ENCODE measurements at places on chromosomes 4 and X.

GRCh38 chr4:114599903-114600552, 1.4 kb downstream of the UGT8 start:
- peak; percentile 17 for DNase-seq

DNA sequence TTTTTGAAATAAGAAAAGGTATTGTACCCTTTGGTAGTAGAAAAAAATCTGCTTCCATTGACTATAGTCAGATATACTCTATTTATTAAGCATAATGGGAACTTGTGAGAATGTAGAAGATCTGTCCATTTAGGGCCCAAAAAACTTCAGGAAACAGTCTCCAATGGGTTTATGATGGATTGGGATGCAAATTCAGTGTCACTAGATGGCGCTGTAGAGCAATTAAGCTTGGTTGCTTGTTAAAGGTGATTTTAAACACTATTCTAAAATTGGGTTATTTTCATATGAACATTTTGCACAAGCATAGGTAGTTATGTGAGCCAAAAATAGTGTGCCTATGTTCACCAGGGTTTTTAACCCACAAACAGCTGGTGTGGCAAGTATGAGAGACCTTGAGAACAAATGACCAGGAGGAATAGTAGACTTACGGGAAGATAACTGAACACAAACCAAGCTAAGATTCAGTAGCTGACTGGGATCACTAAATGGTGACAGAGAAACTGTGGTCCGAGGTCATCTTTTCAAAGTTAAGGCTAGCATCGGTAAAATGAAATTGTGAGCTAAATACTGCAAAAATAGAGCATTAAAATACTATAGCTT, 80.3 kb upstream of the LSM6 start:
- DNase-seq = peak; percentile 30

DNA sequence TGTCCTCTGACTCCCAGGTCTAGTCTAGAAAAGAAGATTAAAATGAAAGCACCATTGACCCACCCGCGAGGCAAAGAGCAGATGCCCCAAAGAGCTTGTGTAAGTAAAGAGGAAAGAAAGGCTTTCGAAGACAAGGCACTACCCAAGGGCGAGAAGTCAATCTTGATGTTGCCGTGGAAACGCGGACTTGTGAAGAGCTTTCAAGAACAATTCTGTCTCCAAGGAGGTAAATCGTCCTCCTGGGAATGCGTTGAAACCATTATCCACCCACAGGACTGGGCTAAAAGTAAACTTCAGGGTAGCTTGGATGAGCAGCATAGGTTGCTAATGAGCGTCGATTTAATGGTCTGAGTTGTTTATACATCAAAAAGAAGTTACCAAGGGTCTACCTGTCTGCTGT, 189.3 kb downstream of the DHRSX start:
- DNase-seq = no peak

DNA sequence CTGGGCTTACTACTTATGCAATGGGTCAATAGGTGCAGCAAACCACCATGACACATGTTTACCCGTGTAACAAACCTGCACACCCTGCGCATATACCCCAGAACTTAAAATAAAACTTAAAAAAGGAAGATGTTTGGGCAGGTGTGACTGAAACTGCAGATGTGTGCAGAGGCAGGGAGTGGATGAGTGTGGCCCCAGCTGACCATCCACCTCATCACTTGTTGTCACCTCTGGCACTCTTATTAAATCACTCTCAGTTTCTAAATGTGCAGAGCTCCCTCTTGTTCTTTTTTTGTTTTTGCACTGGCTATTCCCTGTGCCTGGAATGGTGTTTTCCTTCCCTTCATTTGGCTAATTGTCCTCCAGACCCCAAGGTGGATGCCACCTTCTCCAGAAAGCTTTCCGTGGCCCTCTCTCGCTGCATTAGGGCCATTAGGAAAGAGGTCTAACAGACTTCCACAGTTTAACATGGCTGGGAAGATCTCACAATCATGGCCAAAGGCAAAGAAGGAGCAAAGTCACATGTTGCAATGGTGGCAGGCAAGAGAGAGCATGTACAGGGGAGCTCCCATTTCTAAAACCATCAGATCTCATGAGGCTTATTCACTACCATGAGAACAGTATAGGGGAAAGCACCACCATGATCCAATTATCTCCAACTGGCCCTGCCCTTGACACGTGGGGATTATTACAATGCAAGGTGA, 58.5 kb downstream of the SLC2A9 start:
- no peak for DNase-seq

DNA sequence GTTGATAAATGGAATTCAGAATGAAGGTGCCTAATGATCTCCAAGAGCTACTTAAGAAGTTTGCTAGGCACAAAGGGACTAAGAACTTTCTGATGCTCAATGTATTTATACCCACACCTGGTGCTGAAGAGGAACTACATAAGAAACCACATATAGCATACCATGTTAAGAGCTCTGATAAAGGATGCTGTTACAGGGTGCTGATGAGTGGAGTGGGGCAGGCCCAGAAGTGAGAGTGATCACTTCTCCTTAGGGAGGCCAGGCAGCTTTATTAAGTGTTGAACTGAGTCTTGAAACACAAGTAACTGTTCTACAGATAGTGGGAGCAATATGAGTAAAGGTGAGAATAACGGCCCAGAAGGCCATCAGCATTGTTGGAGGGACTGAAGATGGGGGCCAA, 68.3 kb upstream of the CHRDL1 start:
- no peak for DNase-seq

GRCh38 chr4:106358899-106359298, 9.7 kb downstream of the GIMD1 start:
- no peak for DNase-seq

DNA sequence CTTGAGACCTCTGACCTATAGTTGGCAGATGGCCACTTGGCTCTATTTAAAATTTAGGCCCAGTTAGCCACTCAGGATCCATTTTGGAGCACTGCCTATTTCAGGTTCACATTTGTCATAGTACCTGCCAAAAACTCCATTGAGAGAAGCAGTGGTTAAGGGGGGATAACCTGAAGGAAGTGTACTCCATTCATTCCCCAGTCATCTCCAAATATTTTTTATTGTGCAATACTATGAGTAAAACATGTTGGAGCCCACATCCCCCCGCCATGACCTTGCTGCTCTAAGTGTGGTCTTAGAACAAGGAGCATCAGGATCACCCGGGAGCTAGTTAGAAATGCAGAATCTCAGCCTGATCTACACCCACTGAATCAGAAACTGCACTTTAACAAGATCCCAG, 21.1 kb downstream of the PLP1 start:
- DNase-seq = no peak

DNA sequence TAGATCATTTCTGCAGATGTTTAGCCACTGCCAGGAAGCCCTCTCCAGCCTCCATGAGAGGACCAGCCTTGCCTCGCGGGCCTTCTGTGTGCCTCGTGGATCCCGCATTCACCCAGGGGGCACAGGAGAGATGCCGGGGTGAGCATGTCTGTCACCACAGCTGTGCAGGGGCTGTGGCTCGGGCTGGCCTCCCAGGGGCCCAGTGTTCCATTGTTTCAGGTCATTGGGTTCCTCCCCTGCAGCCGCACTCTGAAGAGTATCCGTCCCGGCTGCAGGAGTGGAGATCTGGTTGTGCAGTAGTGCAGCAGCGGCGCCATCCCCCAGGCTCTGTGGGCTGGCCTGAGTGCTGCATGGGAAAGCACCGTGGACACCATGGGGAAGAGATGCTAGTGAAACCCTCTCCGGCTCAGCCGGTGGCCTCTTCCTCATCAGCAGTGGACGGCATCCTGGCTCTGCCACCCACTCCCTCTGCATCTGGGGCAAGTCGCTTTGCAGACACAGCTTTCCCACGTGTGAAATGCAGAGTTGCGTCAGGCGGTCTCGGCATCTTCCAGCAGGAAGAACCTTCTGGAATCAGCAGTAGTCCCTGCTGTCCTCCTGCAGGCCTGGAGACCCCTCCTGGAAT, 29.1 kb downstream of the TBC1D14 start:
- no peak for DNase-seq

GRCh38 chrX:40149286-40150175, 51.8 kb upstream of the BCOR start:
- no peak for DNase-seq

DNA sequence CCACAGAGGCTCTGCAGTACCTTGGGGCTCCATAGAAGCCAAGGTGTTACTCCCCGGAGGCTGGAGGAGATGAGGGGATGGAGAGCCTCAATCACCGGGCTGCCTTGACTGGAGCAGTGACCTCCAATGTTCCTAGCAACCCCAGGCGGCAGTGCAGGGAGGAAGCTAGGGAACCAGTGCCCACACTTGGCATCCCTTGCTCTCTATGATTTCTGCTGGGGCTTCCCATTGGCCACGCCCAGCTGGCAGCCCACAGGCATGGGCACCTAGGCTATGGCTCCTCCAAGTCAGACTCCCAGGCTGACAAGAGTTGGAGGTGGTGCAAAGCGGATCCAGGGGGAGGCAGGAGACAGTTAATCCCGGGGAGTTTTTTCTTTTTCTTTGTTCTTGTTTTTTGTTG, 229.7 kb downstream of the EVC2 start:
- DNase-seq = no peak

DNA sequence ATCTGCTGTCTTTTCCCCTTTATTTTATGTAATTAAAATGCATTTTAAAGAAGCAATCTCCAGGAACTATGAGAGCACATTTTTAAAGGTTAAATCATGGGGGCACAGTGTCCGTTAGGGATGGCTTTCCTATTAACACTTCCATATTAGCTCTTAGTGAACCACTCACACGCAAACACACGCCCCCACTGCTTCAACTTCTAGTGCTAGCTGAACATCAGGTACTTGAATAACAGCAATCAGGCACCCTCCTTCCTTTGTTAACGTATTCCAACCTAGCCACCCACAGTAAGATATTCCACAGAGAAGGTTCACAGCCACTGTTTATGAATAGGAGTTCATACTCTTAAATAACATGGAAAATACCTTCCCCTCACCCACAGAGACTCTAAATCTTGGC, 9.3 kb downstream of the TMEM255A start:
- no peak for DNase-seq

DNA sequence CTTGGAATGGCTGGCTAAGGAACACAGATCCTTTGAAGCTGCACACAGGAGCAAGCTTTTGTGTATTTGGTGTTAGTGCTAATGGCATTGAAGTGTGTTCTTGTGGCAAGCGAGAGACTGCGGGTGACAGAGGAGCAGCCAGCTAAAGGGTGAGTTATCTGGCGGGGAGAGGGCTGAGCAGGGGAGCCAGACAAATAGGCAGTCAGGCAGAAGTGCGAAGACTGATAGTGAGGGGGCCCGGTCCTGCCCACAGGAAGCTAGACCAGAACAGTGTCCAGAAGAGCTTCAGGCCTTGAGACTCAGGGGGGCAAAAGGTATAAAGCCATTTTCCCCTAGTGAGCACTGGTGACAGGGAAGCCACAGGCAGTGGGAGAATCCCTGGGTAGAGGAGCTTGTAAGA, 49.6 kb upstream of the MAMLD1 start:
- no peak for DNase-seq

- DNase-seq = no peak
Measured at GRCh38 chr4:1763550-1764080, 29.5 kb upstream of the FGFR3 start.

GRCh38 chr4:87141428-87141827, 79.0 kb downstream of the KLHL8 start:
- DNase-seq = no peak

DNA sequence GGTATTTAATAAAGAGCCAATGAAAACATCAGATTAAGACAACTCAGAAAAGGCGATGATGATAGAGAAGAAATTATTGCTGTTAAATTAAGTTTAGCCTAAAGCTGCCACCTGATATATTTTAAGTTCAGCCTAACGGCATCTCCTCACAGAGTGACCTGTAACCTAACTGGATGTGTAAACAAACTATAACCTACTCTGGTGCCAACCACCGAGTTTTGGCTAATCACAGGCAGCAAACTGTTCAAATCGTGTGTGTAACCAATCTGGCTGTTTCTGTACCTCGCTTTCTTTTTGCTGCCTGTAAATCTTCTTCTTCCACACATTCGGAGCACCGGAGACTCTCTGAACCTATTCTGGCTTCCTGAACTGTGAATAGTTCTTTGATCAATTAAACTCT, 37.8 kb upstream of the MED14 start:
- DNase-seq = no peak

DNA sequence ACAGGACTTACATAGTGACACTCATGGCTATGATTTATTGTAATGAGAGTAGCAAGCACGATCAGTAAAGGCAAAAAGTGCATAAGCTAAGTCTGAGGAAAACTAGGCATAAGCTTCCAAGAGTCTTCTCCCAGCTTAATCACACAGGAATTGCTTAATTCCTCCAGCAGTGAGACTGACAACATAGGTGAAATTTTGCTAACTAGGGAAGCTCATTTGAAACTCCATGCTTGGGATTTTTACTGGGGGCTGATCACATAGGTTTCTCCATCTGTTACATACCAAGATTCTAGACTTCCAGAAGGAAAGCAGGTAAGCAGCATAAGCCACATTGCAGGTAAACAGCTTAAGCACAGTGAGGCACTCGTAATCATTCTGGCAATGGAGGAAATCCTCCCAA, 71.8 kb upstream of the FHDC1 start:
- DNase-seq = no peak

GRCh38 chr4:22897520-22898108, 204.9 kb downstream of the GBA3 start:
- DNase-seq = peak; percentile 40

DNA sequence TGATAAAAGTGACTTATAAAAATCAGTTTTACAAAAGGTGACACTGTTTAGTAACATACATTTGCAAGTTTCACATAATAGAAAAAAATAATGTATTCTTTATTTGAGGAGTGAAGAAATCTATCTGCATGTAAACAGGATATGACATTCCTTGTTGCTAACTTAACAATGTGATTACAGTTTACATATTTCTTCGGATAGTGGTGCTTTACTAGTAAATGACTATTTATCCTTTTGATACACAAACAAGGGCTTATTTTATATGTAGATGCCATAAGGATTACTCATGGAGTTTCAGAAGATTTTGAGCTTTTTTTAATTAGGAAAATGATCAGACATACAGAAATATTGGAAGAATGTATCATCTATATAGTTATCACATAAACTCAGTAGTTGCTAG, 126.5 kb downstream of the SLIT2 start:
- no peak for DNase-seq

DNA sequence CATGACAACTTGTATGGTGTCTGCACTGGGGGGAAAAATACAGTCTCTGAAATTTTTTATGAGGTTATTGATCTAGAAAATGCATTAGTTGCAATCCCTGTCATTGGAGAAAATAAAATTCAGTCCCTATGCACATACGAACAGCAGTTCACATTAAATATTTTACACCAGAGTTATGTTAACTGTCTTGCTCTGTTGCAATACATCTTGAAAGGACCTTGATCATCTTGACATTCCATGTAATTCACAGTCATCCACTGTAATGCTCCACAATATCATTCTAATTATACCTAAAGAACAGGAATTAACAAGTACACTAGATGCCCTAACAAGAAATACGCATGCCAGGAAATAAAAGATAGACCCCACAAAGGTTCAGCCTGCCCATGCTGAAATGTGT, 934.6 kb upstream of the PCDH10 start:
- DNase-seq = no peak

DNA sequence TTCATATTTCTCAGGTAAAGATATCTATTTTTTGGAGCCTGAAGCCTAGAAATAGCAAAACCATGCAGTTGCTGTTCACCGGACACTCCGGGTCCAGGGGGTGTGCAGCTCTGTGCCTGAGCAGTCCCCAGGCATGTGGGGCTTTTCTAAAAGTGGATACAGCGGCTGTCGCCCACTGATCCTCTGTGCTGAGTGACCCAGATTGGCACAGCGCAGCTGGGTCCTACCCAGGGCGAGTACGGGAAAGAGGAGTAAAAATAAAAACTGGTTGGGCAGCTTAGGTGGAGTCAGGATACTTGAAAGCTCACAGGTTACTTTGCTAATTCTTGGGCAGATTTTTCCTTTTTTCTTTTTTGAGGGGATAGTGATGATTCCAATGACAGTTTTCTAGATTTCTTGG, 118.8 kb downstream of the UCHL1 start:
- no peak for DNase-seq

- no peak for DNase-seq
Measured at GRCh38 chr4:139337612-139338011, 35.3 kb upstream of the NDUFC1 start.
